ENCODE measurements at places on chromosomes 3 and 15.
A peak's percentile ranks its signal among the peaks of the same experiment; 100 is the strongest.

DNA sequence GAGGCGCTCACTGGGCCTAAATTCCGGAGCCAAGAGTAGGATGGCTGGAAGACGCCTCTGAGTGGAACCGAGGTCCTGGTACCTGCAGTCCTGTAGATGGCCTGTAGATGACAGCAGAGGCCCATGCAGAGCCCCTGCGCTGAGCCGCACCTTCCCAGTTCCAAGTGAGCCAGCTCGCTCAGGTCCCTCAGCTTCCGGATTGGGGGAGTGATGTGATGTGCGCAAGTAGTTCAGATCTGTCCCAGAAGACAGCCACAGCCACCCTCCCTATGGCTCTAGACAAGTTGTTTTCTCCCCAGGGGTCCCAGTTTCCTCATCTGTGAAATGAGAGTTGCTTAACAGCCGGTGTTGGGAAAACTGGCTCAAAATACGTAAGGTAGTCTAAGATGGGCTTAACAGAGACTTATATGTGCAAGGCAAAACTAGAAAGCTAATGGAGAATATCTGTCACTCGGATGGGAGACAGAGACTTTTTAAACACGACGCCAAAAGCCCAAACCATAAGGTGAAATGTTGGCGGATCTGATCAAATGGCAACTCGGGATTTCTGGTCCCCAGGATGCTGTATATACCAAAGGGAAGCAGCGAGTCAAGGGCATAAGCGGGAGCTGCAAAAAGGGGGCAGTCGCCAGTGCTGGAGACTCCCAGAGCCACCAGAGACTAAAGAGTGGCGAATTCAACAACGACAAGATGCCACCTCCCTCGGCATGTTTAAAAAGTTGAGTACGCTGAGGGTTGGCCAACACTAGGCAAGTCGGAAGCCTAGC lies 765 bp upstream of the MAPKAPK3 start:
- peak; percentile 78 for DNase-seq

DNA sequence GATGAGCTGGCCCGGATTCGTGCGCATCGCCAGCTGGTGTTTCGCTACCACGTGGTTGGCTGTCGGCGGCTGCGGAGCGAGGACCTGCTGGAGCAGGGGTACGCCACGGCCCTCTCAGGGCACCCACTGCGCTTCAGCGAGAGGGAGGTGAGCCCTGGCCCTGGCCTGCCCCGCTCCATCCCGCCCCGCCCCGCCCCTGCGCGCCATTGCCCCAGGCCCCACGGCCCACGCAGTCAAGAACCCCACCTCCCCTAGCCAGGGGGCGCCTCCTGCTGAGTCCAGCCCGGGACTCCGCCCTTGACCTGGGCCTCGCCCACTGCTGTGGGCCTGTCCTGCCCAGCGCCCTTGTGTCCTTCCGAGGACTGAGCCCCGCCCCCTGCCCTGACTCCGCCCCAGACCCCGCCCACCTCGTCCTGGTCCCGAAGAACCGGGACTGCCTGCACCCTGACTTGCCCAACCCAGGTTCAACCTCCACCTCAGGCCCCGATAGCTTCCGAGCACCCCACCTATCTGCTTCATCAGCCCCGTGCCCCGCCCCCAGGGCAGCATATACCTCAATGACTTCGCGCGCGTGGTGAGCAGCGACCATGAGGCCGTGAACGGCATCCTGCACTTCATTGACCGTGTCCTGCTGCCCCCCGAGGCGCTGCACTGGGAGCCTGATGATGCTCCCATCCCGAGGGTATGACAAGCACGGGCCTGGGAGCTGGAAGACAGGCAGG lies 14.8 kb downstream of the NT5DC2 start:
- DNase-seq = no peak

DNA sequence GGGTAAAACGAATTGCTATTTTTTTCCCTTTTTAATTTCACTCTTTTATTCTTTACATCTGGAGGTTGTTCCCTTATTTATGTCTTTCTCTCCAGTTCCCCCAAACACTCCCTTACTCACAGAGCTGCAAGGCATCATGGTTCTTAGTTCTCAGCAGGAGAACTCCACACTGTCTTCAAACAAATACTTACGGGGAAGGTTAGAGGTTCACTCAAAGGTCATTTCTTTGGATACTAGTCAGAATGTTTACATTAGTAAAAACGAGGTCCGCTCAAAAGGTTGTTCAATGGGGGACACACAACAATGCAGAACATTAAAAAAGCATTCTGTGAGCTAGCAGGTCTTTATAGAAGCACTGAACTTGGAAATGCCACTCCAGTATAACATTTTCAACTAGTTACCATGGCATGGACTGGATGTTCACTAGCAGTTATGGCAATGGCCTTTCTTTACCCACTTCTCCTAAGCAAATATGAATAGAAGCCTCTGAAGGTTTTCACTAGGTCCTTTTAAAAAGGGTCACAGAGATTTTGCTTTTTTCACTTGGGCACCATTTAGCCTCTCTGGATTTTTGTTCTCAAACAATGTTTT lies 201.7 kb downstream of the MEIS2 start:
- DNase-seq = no peak

GRCh38 chr15:63484433-63485186 lies 19.8 kb upstream of the USP3 start:
- peak; percentile 61 for DNase-seq

DNA sequence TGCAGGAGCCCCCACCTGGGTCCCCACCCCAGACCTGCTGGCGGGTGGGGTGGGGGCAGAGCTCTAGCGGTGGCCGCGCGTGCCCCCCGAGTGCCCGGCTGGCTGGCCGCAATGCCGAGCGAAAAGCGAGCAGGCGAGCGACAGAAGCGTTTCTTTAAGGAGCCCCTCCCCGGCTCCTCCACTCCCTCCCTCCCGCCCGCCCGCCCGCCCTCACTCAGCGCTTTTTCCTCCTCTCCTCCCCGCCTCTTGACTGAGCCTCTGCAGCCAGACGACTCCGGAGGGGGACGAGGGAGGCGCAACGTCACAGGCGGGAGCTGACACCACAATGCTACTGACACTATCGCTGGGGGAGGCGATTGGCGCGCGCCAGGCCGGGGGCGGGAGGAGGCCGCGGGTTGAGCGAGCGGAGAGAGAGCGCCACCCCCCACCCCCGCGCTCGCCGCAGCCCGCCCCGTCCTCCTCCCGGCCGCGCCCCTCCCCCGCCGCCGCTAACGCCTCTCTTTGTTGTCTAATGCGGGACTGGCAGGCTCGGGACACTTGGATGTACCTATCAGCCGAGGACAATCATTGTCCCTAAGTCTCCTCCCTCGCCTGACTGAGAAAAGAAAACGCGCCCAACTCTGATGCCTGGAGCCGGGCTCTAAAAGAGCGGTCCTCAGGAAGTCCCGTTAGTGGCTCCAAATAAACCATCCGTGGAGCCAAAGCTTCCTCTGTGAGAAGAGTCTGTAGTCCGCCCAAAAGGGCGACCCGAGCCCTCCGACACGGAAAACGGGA lies at the start of gene MEX3B:
MEX3B (minus strand) TSS at position 127 of the 774 bp plus-strand sequence. CDS start 313 bp downstream, outside the sequence.
- peak; percentile 98 for DNase-seq

Measured in MM.1S (cell line).